Stimulated activated CD4-positive, alpha-beta T cell treated with anti-CD3 and anti-CD28 coated beads, Interleukin-1b, Interleukin-23, amount 100 ng/mL, for 1 hour (primary cell): ENCODE measurements at places on chromosomes 16 and 17.

- no peak for DNase-seq
Measured at GRCh38 chr17:56593086-56593645, 333 bp upstream of the NOG start.

GRCh38 chr17:61202564-61202963 is 197.1 kb upstream of the TBX2 start:
- no peak for DNase-seq

GRCh38 chr16:67357561-67357960 is 30.9 kb downstream of the LRRC36 start:
- no peak for DNase-seq

GRCh38 chr16:88919936-88920335 is 53.5 kb upstream of the PABPN1L start:
- no peak for DNase-seq

GRCh38 chr17:68052810-68053209 is 17.3 kb downstream of the KPNA2 start:
- DNase-seq = no peak

DNA sequence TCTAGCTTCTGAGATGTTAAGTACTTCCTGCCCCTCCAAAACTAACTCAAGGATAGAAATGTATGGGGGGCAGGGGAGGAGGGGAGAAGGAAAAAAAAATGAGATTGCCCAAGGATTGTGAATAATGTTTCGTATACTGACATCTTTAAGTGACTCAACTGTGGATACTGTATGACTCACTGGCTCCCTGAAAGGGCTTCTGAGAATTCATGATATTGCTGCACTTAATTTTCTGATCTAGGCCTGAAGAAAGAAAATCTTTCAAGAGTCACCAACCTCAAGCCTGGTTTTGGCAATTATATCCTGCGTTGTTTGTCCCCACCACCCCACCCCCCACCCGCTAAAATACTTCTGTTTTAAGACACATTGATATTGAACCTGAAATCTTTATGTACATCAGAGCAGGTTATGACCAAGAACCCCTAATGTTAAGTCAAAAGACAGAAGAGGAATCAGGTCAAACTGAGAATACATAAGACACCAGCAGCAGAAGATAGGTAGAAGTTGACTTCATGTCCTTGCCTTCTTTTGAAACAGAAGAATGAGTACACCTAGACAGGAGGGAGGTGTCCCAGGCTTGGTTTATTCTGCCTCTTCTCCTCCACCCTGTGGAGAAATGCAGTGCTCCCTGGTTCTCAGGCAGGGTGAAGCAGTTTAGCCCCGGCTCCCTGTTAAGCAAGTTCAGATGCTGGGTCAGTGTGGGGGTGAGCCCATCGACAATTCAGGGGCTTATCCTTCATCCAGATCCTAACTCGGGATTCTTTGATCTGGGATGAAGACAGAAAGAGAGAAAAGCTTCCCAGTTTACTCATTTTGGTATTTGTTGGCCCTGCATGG is 3.3 kb upstream of the FBXL20 start:
- DNase-seq = no peak

GRCh38 chr17:57391076-57391825 is 134.9 kb downstream of the MSI2 start:
- no peak for DNase-seq

DNA sequence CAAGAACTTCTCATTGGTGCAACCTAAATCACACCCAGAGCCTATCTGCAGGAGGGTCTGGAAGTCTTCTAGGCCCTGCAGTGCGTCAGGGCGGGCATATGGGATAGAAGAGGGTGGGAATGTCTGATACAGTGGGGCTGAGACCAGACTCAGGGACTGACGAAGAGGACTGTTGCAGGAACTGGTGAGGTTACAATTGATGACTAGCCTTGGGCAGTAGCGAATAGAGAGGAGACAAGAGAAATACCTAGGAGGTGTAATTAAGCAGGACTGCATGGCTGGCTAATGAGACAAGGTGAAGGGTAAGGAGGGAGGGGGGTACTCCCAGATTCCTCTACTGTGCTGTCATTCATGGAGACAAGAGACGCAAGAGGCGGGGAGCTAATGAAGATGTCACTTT is 91.3 kb downstream of the WWP2 start:
- DNase-seq = no peak

- DNase-seq = no peak
Measured at GRCh38 chr17:60134396-60135150, 15.2 kb upstream of the CA4 start.

- no peak for DNase-seq
Measured at GRCh38 chr17:43384476-43384862, 14.3 kb upstream of the ARL4D start.

GRCh38 chr16:13390093-13390985 is 488.9 kb downstream of the SHISA9 start:
- DNase-seq = no peak

GRCh38 chr16:191831-192230 is 11.6 kb downstream of the HBQ1 start:
- no peak for DNase-seq

DNA sequence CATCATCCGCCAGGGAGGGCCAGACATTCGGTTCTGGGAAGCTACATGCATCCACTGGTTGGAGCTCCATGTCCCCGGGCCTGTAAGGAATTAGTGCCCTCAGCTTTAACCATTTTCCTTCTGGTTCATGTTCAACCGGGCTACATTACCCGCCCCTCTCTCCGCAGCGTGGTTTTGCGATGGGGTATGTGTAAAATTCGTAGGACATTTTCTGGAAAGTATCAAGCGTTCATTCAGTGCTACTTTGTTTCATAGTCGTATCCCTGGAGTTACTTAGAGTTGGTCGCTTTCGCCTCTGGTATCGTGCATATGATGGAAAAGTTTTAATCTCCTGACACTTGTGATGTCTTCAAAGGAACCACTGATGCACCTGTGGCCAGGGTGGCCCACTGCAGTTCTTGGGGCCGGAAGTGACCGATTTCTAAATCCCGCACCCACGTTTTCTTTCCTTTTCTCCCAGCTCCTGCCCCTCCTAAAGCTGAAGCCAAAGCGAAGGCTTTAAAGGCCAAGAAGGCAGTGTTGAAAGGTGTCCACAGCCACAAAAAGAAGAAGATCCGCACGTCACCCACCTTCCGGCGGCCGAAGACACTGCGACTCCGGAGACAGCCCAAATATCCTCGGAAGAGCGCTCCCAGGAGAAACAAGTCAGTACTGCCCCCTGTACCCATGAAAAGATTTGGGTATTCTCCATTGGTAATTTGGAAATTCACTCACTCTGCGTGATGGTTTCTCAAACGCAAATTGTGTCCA is 637 bp downstream of the RPL23A start:
- no peak for DNase-seq
